Fibroblast of the aortic adventitia (primary cell): ENCODE measurements at places on chromosomes 5 and 9. TPM values are rescaled to one million over a fixed set of nuclear protein-coding genes. Genes with fewer than 3 reads are reported as not detected.
A peak's percentile ranks its signal among the peaks of the same experiment; 100 is the strongest.

DNA sequence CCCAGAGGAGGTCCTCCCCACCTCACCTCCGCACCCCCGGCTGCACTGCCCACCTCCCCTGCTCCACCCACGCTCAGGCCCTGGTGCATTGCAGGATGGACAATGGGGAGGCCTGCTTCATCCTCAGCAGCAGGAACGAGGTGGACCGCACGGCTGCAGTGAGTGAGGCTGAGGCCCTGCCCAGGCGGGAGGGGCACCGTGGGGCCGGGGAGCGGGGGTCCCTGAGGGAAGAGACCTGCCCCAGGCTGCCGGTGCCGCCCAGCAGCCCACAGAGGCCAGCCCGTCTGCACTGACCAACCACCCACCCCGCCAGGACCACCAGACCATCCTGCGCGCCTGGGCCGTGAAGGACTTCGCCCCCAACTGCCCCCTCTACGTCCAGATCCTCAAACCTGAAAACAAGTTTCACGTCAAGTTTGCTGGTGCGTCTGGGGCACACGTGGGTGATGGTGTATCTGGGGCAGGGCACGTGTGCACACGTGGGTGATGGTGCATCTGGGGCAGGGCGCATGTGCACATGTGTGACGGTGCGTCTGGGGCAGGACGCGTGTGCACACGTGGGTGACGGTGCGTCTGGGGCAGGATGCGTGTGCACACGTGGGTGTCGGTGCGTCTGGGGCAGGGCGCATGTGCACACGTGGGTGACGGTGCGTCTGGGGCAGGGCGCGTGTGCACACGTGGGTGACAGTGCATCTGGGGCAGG lies 66.7 kb downstream of the KCNT1 start:
- no peak for DNase-seq

- DNase-seq: no peak
Observed at GRCh38 chr5:64506567-64507263, 900 bp downstream of the RGS7BP start.

DNA sequence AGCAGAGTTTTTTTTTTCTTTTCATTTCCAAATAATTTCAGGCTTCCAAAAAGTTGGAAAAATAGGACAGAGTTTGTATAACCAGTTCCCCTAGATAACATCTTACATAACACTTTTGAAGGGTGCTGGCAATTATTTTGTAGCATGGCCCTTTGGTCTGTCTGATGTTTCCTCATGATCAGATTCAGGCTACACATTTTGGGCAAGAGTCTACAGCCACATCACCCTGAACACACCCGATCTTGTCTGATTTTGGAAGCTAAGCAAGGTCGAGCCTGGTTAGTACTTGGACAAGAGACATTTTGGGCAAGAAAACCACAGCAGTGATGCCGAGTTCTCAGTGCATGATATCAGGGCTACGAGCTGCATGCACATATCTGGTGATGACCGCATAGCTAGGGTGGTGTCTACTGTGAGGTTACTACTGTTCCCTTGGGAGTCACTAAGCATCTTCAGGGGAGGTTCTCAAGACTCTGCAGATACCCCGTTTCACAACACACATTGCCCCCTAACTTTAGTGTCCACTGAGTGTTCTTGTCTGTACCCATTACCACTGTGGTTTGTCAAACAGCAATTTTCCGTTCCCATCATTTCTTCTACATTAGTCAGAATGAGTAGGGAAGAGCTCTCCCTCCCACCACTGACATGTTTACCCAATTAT lies 86.2 kb downstream of the TTC39B start:
- peak; percentile 75 for DNase-seq

DNA sequence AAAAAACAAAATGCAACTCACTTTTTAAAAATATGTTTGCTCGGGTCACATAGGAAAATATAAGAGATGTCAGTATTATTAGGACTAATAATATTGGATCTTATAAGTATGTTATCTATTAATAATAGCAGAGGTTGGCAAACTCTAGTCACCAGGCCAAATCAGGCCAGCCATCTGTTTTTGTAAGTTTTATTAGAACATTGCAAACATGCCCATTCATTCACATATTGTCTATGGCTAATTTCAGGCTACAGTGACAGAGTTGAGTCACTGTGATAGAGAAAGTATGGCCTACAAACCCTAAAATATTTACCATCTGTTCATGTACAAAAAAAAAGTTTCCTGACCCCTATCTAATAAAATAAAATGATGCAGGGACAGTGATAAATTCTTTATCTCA lies 97.7 kb upstream of the CDH6 start:
- no peak for DNase-seq

- no peak for DNase-seq
Observed at GRCh38 chr5:173767574-173768266, 120.4 kb upstream of the CPEB4 start.

DNA sequence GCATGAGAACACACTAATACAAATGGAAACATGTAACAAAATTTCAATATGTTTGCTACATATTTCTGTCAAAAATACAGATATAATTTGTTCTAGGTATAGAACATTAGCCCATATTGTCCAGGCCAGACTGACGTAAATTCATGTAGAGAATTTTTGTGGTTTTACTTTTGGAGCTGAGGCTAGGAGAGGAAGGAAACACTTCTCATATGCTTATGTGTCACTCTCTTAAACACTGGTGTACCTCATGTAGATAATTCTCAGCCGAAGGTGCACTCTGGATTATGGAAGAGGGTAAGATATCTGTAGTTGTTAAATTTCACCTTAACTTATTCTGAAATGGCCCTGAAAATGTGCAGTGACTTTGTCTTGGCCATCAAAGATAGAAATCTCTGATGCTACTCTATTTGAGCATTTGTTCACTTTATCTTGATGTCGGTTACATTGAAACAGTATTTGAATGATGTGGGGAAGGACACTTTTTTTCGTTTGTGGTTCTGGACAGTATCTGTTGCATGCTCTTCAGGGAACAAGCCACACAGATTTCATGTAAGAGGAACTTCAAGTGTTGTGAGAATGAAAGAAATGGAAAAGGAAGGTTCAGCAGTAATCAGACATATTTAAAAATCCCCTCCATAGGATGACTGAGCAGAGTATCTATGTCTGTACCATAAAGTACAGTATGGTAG lies 202.7 kb downstream of the SPATA31D1 start:
- DNase-seq: no peak

GRCh38 chr5:132070460-132071337 lies 2.9 kb upstream of the CSF2 start:
- DNase-seq: peak; percentile 25

GRCh38 chr9:133151041-133151440 lies 12.7 kb downstream of the GBGT1 start:
- no peak for DNase-seq

GRCh38 chr5:134527961-134528424 lies 2.5 kb downstream of the JADE2 start:
- DNase-seq: no peak

GRCh38 chr5:81854915-81855314 lies 104.0 kb upstream of the SSBP2 start:
- DNase-seq: peak; percentile 16

DNA sequence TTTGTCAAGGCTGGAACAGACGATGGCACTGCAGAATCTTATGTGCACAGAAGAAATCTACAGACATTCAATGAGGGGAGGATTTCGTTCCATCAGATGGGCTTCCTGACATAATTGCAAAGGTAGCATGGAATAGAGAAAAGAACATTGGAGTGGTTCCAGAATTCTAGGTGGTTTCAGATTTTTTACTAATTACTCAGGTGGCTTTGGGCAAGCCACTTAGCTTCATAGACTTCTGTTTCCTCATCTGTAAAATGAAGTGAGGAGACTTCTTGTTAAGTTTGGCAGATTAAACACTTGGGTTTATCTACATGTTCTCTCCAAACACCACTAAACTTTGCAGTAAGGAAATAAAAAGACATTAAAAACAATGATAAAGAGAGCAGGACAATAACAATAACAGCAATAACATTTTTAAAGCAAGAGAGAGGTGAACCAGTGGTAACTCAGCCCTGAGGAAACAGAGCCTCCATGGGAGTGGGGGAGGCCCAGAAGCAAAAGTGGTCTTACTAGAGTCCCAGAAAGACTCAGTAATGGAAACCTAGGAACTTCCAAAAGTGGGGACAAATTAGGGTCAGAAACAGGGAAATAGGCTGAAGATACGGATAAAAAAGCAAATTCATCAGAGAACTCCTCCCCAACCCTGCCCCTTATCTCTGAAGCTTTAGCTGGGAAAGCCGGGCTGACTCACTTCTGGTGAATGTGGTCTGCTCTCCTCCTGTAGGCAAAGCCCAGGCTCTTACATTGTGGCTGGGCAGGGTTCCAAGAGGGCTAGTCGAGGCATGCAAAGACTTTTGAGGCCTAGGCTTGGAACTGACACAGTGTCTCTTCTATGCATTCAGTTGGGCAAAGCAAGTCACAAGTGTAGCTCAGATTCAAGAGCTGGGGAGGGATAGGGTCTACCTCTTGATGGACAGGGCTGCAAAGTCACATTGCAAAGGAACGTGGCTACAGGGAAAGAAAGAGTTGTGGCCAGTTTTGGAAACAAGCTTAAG lies 11.8 kb upstream of the ACTBL2 start:
- DNase-seq: peak; percentile 99

DNA sequence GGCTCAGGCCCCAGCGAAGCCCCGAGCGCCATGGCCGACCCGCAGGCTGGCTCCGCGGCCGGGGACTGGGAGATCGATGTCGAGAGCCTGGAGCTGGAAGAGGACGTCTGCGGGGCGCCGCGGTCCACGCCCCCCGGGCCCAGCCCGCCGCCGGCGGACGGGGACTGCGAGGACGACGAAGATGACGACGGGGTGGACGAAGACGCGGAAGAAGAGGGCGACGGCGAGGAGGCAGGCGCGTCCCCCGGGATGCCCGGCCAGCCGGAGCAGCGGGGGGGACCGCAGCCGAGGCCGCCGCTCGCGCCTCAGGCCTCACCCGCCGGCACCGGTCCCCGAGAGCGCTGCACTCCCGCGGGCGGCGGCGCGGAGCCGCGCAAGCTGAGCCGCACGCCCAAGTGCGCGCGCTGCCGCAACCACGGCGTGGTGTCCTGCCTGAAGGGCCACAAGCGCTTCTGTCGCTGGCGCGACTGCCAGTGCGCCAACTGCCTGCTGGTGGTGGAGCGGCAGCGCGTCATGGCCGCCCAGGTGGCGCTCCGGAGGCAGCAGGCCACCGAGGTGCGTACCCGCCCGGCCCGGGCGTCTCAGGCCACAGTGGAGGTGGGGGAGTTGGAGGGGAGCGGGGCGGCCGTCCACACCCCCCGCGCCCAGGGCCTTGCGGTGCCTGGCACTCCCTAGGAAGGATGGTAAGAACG lies 1.6 kb downstream of the DMRT2 start:
- no peak for DNase-seq

- DNase-seq: peak; percentile 48
Observed at GRCh38 chr5:147455822-147456450, 53.9 kb downstream of the DPYSL3 start.

- peak; percentile 80 for DNase-seq
Observed at GRCh38 chr5:149938791-149939358, 5.7 kb downstream of the PDE6A start.

DNA sequence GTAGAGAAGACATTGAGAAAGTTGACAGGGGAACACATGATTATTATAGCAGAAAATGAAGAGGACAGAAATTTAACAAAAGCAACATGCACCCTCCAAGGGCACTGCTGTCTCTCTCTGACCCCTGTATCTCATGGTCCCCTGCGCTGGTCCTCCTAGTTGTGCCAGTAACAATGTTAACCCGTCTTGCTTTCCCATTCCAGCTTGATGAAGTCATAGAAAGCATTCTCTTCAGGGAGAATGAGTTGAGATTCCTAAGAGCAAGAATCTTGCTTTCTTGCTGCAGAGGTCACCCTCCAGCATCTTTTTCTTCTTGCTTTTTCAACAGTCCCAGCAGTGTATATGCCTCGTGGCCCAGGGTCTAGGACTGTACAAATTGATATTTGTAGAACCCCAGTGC lies 279.6 kb upstream of the ADAMTSL1 start:
- no peak for DNase-seq

DNA sequence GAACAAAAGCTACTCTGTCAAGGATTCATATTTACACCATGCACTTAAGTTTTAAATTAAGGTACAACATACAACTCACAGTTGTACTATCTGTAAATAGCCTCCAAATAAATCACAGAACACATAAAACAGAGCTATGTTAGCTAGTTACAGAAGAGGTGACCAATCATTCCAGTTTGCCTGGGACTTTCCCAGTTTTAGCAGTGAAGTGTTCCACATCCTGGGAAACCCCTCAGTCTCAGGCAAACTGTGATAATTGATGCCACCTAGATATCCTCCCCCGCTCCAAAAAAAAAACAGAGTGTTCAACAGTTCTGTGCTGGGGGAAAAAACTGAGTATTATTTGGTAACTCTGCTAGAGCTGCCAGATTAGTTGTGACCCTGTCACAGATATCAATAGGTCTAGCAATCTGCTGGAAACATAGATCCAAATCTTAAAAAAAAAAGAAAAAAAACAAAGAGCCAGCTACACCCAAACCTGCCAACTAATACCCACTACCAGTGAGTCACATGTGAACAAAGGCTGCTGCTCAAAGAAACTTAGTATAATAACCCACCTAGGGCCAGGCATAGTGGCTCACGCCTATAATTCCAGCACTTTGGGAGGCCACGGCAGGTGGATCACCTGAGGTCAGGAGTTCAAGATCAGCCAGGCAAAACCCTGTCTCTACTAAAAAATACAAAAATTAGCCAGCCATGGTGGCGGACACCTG lies 5.7 kb downstream of the TBCA start:
- no peak for DNase-seq

The EQTN gene
- total RNA-seq: not detected in 2 replicates

The CCDC152 gene
- total RNA-seq: 3.4 and 5.8 TPM in 2 replicates

The SSNA1 gene
- total RNA-seq: 43.5 and 51.5 TPM in 2 replicates

The N4BP3 gene
- total RNA-seq: 0.18 and 0.65 TPM in 2 replicates

The SPINK5 gene
- not detected in 2 replicates for total RNA-seq

The TSSK1B gene
- 1.4 TPM in 1 of 2 replicates, not detected in the other for total RNA-seq

The ZFP2 gene
- 0.36 and 2.7 TPM in 2 replicates for total RNA-seq

The GPR150 gene
- total RNA-seq: 0.27 and 0.98 TPM in 2 replicates

The SPRY4 gene
- 1.3 and 13.9 TPM in 2 replicates for total RNA-seq

The SPATA24 gene
- 1.8 and 2.0 TPM in 2 replicates for total RNA-seq
